ENCODE measurements at places on chromosomes 6 and 20.

- no peak for DNase-seq
Measured at GRCh38 chr6:152229330-152229729, 407.8 kb downstream of the SYNE1 start.

GRCh38 chr20:59813126-59813947, 120.1 kb downstream of the SYCP2 start:
- DNase-seq = no peak

DNA sequence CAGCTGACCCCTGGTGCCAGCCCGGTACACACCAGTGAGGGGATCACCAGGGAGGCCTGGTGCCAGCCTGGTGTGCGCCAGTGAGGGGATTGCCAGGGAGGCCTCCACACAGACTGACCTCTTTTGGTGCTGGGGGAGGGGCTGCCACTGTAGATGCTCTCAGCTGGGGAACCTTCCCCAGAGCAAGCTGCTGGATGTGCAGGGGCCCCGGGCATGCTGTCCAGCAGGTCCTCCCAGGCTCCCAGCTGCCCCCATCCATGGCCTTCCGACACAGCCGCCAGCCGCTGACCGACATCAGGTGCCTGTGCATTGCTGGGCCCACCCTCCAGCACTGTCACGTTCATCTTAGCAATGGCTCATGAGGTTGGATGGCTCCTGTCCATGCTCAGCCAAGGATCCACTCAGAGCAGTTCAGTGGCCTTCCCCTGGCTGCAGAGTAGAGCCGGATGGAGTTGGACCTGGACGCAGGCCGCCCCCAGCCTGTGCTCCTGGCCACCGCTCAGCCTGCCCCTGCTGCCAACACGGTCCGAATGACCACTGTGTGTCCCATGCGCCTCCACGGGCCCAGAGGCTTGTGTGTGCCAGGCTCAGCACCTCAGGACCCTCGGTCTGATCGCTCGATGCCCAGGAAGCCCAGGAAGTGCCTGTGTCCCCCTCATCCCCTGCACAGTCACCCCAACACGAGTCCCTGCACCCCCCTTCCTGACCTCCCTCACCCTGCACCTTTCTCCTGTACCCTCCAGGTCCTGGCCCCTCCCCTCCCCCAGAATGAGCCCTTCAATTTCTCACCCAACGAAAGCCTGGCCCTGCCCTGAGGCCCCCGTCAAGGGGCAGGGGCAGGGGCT, 95.7 kb downstream of the YTHDF1 start:
- DNase-seq = no peak

DNA sequence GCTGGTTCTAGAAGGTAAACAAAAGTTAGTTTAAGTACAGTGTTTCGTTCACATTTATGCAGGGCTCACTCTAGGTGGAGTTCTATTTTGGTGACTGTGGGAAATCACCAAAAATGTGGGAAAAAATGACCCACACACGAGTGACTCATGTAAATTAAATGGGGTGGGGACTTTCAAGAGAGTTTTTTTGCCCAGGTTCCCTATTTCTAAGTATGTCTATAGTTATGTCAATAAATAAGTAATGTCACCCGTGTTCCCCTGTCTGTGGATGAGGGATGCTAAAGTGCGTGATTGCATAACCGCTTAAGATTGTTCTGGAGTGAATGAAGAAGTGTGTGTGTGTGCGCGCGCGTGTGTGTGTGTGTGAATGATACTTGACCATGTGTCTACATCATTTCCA, 69.1 kb downstream of the MYB start:
- no peak for DNase-seq
